ENCODE measurements at places on chromosomes 5 and 9.
A peak's percentile ranks its signal among the peaks of the same experiment; 100 is the strongest.

- peak; percentile 53 for DNase-seq
These were observed 290.5 kb downstream of the SLF1 start for GRCh38 chr5:94908889-94909480.

GRCh38 chr5:9604416-9604815, 25.7 kb downstream of the TAS2R1 start:
- DNase-seq: no peak

- DNase-seq: peak; percentile 33
These were observed 28.1 kb downstream of the CPEB4 start for GRCh38 chr5:173916233-173916632.

- no peak for DNase-seq
These were observed 253.9 kb downstream of the CEMIP2 start for GRCh38 chr9:71514344-71514975.

DNA sequence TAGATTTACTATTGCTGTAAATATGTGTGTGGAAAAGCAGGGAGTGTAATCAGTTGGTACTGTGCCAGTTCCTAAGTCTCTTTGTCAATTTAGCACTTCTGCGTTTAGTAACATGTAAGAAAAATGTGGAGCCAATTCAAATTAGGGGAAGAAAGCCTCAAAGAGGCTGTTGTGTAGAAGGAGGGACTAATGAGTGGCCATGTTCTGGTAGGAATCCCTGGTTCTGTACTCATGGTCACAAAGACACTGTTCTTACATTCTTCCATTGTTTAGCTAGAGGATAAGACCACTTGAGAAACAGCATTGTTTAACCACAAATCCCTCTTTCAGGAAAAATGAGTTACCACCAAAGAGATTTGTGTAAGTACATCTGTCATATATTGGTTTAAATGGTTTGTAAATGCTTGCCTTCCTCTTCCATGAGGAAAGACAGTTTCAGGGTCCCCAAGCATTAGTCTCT, 14.9 kb downstream of the ARHGEF28 start:
- DNase-seq: no peak

DNA sequence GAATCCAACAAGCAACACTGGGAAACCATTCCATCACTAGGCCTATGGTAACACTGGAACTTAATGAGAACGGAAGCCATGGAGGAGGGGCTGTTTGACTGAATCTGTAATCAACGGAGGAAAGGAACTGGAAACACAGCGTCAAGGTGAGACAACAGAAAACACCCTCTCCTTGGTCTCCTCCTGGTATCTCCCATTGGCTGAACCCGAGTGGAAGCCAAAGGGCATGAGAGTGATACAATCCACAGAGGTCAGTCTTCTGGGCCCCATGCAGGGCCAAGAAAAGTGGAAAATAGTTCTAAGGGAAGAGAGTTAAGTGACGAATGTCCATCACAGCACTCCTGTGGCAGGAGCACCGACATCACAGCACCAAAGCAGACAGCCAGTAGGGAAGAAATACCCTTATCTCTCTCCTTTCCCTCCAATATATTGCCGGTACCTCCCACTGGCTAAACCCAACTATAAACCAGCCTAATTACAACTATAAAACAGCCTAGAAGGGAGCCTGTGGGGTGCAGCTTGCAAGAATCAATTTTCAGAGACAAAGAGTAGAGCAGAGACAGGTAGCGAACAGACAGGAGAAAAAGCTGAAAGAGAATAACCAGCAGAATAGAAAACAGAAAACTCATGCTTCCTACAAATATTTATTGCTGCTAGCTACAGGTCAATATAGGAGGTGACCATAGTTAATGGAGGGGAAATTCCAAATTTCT, 107.4 kb upstream of the IFNE start:
- no peak for DNase-seq

GRCh38 chr5:163534492-163535094, 29.2 kb downstream of the MAT2B start:
- DNase-seq: no peak

DNA sequence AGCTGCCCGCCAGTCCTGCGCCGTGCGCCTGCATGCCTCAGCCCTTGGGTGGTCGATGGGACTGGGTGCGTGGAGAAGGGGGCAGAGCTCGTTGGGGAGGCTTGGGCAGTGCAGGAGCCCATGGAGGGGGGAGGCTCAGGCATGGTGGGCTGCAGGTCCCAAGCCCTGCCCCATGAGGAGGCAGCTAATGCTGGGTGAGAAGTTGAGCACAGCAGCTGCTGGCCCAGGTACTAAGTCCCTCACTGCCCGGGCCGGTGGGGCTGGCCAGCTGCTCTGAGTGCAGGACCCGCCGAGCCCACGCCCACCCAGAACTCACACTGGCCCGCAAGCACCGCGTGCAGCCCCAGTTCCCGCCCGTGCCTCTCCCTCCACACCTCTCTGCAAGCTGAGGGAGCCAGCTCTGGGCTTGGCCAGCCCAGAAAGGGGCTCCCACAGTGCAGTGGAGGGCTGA, 764.3 kb upstream of the TYRP1 start:
- DNase-seq: no peak

GRCh38 chr5:25387953-25388352, 743.2 kb upstream of the CDH10 start:
- no peak for DNase-seq

DNA sequence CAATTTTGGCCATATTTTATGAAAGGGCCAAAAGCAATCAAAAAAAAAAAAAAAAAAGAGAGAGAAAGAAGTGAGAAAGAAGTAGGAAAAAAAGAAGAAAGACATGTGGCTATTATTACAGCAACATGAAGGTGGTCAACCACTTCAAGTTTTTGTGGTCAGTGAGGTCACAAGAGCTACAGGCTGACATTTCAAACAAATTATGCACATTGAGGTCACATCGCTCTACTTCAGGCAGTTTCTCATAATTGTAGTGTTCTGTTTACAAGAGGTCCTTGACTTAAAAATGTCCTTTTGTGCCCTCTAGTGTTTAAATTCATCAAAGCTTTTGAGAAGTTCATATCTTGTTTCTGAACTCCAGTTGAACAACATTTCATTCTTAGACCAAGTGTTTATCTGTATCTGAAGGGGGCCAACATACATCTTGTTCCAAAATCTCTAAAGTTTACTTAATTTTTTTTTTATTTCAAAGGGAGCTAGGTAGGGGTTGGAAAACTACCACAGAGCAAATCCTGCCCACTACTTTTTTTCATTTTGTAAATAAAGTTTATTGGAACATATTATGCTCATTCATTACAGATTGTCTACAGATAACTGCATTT, 513.1 kb downstream of the PDE4D start:
- peak; percentile 92 for DNase-seq

DNA sequence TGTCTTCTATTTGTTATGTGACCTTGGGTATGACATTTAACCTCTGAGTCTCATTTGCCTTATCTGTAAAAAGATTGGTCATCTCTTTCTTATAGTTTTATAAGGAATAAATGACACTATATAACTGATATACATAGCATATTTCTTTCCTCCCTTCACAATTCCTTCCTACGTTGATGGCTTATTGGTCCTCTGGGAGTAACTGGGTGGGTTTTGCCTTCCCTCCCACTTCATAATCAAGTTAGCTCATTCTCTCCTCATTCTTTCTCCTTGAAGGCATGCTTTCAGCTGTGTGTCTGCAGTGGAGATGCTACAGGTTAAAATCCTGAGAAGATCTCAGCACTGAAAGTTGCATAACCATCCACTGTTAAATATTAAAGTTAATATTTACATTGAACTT, 382.4 kb downstream of the TMEM38B start:
- no peak for DNase-seq

GRCh38 chr5:143898916-143899591, 87.1 kb downstream of the HMHB1 start:
- DNase-seq: no peak

GRCh38 chr5:135345956-135346731, 52.9 kb downstream of the MACROH2A1 start:
- DNase-seq: no peak

DNA sequence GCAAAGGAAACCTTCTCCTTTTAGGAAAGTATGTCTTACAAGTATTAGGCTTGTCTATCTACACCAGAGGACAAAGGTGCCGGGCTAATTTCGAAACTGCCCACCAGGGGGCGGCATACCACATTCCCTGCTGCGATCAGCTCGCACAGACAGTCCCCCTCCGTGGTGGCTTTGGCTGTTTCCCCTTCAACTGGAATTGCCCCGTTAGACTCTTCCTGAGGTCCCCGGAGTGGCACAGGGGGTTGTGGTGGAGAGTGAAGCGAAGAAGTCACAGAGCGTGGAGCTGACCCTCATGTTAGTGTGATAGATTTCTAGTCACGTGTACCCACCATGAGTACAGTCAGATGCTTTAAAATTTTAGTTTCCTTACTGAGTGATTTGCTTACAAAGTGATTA, 17.5 kb downstream of the PTTG1 start:
- peak; percentile 87 for DNase-seq

GRCh38 chr9:99253772-99254431, 31.8 kb downstream of the SEC61B start:
- DNase-seq: peak; percentile 93

All from MM.1S (cell line).